BJ (cell line): ENCODE measurements at places on chromosomes 1 and 21.

GRCh38 chr1:48047116-48047515 lies 49.9 kb upstream of the TRABD2B start:
- no peak for DNase-seq

DNA sequence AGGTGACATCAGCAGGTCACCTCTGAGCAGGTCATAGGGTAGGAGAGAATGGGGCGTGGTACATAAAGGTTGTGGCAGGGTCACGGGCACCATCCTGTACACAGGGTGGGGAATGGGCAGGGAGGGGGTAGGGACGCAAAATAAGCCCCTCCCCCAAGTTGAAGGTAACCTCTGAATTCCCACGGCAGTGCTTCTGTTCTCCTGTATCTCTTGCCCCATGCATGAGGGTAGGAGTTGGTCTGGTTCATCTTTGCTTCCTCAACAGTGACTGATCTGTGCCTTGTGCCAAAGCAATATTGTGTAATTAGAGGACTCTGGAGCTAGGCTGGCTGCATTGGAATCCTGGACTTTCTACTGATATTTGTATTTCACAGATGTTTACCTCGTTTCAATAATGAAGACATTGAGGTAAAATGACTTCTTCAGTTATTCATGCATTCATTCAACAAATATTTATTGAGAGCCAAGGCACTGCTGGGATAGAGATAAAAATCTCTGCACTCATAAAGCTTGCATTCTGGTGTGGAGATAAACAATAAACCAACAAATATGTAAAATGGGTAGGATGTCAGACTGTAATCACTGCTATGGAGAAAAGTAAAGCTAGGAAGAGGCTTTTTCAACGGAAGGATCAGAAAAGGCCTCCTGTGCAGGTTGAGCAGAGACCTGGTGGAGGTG lies 18.4 kb upstream of the GFI1 start:
- DNase-seq = no peak

DNA sequence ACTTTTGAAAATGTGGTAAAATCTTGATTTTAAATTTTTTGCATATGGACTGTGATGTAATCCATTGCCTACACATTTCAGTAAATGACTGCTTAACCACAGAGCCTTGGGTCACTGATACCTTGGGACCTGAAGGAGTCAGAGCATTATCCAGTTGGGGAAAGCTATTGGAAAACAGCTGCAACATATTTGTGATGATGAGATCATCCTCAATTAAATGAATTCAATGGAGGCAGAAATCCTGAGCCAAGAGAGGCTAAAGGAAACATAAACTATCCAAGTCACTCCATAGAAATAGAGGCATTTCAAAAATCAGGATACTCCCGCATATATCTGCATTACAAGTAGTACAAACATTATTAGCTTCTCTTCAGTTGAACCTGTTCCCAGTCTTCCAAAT lies 99.8 kb upstream of the PRMT6 start:
- DNase-seq = no peak

GRCh38 chr1:36109041-36109679 lies 15.9 kb downstream of the COL8A2 start:
- DNase-seq = no peak

DNA sequence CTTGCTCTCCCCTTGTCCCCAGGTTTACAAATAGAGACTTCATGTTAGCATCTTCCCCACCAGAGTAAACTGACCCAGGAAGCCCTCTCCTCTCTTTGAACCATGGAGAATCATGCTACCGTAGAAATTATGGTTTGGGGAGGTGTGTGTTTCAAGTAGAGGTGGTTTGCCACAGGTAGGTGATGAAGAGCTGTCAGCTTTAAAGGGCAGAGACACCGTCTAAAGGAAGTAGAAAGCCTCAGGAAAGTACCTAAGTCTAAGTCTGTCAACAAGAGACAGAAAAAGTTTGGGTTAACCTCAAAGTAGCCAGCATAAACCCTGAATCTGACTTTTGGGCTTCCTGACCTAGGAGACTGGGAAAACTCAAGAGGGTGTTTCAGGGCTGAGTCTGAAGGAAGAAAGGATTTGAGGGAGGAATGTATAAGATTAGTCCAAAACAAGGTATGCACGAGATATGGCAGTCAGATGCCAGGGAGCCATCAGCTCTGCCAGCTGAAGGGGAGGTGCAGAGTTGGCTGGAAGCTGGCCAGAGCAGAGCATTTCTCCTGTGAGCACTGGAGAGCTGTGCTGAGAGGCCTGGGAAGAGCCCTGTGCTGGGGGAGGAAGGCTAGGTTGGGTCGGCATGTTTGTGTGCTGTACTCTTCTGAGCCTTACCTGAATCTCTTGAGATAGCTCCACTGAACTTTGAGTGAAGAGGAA lies 14.3 kb downstream of the ADAMTSL4 start:
- DNase-seq = no peak

DNA sequence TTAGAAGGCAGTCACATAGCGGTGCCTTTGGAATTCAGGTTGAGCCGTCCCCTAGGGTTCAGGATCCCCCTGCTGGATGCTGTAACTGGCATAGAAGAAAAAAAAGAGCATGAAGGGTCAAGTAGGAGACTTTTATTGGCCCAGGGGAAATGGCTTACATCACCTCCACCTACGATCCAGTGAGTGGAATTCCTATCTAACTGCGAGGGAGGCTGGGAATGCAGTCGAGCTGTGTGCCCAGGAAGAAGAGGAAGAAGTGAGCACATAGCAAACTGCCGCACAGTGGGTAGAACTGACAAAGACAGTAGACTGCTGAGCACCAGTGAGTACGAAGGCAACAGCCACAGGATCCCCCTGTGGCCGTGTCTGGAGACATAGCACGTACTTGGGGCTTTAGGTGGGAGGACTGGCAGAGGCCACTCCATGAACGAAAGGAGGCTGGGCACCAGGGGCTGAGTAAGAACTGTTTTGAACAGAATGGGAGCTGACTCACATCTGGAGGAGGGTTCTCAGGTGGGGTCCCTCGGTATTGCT lies 79.2 kb downstream of the RNF220 start:
- DNase-seq = no peak

DNA sequence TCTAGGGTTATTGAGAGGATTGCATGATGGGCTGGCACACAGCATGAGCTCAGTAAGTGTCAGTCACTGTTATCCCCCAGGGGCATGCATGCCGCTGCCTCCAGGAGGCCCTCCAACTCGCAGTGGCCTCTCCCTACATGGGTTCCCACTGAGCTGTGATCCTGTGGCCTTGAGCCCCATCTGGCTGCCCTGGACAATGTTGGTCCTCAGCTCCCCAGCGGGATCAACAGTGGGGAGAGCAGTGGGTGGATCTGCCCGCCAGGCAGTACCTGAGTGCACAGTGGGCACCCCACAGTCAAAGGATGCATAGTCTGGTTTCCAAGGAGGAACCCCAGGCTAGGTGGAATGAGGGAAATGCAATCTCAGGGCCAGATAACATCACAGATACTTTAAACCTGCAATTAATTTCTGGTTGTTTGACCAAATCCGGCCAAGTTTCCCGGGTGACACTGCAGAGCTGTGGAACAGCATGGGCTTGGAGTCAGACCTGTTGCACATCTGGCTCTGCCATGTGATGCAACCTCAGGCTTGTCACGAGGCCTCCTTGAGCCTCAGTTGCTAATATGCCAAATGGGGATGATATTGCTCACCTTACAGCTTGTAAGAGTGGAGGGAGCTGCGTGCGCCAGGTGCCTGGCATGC lies 9.3 kb downstream of the PADI3 start:
- peak; percentile 20 for DNase-seq

GRCh38 chr1:234619071-234619480 lies 9.1 kb upstream of the IRF2BP2 start:
- DNase-seq = no peak

GRCh38 chr1:159902541-159902940 lies 2.6 kb upstream of the CFAP45 start:
- no peak for DNase-seq

DNA sequence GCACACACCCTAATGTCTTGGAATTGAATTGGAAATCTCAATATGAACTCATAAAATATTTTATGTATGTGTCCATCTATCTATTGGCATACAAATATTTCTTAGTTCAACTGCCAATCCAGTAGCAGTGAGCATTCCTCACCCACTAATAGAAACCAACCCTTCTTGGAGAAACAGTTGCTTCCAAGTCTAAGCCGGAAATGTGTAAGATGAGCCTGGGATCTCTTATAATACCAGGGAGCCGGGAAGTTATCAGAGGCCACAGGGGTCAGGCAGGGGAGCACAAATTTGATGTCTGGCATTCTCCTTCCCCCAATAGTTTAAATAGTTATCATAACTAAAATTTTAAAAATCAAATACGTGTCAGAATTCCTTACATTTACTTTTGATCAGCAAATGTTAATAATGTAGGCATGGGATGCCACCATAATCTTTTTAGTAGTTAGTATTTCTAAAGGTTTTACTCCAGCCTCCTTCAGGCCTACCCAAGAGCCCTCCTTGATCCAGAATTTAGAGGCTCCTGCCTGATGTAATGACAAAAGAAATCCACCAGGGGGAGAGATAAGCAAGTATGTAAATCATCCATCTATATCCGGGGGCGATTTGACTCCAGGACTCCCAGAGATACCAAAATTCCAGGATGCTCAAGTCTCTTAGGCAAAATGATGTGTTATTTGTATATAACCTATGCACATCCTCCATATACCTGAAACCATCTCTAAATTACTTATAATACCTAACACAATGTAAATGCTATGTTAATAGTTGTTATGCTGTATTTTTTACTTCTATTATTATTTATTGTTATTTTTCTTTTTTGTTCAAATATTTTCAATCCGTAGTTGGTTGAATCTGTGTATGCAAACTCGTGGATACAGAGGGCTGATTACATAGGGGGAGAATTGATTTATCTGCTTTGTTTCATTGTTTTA lies 218.7 kb upstream of the COA6 start:
- peak; percentile 9 for DNase-seq

DNA sequence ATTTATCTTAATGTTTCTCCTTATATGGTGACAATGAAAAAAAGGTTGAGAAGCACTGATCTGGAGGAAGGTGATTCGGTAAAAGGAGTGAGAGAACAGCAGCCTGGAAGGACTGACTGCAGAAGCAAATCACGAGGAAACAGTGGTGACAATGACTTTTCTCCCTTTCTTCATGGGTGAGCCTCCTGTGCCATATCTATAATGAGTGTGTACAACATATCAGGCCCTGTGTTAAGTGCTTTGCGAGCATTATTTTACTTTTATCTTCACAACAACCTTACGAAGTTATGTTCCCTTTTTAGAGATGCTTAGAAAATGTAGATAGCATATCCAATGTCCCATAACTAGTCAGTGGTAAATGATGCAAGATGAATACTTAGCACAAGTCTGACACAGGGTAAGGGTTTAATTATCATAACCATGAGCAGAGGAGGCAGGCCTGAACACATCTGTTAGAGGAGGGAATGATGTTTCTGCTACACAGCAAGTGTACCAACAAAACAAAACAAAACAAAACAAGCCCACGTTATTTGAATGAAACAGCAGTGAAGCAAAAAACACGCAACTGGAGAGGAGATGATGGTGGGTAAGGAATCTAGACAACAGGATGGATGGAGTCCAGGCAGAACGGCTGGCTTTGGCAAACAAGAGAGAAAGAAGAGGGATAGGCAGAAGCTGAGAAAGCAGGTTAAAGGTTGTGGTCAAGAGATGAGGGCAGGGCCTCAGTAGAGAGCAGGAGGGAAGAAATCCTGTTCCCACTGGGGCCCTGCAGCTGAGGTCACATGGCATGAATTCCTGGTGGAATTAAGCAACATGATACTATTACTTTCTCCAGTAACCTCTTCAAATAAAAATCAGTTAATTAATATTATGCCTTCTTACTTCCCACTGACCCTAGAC lies 29.6 kb downstream of the GNG12 start:
- no peak for DNase-seq

GRCh38 chr1:89287181-89288050 lies 14.8 kb upstream of the GBP5 start:
- no peak for DNase-seq

DNA sequence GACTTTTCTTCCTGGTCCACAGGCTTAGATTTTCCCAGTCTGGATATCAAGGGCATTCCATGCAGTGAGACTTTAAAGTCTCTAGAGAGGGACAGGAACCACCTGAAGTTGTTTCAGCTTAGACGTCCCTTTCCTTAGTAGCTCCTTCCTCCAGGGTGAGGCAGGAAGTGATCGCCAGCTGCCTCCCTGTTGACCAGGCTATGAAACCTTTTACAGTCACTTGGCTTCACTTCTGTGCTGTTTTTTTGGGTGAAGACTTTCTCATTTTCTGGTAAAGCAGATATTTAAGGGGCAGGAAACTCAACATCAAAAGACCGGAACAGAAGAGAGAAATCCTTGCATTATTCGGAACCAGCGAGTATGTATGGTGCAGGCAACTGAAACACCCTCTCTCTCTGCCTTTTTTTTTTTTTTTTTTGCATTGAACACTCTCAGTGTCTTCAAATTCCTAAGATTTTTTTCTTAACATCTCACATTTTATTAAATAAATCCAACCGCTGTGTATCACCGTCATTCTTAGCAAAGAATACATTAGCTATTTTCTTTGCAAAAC lies 234.6 kb upstream of the IRF2BP2 start:
- no peak for DNase-seq

GRCh38 chr21:38475519-38475918 lies 22.8 kb downstream of the ERG start:
- DNase-seq = no peak

- peak; percentile 41 for DNase-seq
Measured at GRCh38 chr1:16122916-16123315, 33.0 kb downstream of the EPHA2 start.

DNA sequence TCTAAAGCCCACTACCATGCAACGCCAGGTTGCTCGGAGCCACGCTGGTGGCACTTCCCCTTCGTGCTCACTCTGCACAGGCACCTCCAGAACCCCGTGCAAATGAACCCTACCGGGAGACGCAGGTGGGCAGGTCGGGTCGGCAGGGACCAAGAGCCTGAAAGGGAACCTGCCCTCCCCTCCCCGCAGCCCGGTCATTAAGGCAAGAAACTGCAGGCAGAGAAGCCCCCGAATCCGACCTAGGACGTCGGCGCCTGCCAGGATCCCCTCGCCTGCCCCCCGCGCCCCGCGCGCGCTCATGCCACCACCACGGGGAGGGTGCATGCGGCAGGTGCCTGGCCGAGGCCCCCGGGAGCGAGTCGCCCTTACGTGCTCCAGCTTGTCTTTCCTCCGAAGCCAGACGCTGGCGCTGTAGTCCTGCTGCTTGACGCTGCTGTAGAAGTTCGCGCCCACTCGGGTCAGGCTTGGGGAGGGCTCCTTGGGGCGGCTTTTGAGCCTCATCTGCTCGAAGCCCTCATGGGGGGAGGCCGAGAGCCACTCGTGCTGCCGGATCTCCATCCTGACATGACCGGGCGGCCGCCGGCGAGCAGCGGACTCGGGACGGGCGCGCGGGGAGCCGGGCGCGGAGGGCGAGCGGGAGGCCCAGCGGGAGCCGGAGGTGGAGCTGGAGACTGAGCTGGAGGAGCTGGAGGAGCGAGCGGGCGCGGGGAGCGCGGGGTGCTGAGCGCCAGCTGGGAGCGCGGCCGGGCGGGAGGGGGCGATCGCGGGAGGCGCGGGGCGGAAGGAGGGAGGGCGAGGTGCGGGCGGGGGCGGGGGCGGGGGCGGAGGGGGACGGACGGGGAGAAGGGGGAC lies 552 bp downstream of the PLD5 start:
- DNase-seq = no peak

GRCh38 chr21:43585924-43586413 lies 73.3 kb downstream of the HSF2BP start:
- peak; percentile 97 for DNase-seq

GRCh38 chr21:25855576-25855975 lies 120.8 kb downstream of the GABPA start:
- no peak for DNase-seq

GRCh38 chr1:9451081-9451480 lies 88.2 kb upstream of the SLC25A33 start:
- no peak for DNase-seq
